Fibroblast of lung (primary cell): ENCODE measurements at places on chromosomes 16 and 17. TPM values are rescaled to one million over a fixed set of nuclear protein-coding genes. Genes with fewer than 3 reads are reported as not detected.

DNA sequence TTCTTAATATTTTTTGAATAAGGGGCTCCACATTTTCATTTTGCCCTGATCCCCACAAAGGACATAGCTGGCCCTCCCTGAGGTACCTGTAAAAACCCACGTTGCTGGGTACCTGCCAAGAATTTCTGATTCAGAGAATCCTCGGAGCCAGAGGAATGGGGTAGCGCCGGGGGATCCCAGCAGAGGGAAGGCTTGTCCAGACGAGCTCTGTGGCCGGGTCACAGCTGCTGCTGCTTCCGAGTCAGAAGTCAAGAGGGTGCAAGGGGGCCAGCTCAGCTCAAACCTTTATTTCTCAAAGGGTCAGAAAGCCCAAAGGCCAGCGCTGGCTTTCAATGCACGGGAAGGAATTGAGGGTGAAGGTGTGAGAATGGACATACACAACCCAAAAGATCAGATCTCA, 68.9 kb upstream of the SDK2 start:
- no peak for DNase-seq

The BCL6B gene
- under 0.01 and 0.50 TPM in 2 replicates for total RNA-seq

DNA sequence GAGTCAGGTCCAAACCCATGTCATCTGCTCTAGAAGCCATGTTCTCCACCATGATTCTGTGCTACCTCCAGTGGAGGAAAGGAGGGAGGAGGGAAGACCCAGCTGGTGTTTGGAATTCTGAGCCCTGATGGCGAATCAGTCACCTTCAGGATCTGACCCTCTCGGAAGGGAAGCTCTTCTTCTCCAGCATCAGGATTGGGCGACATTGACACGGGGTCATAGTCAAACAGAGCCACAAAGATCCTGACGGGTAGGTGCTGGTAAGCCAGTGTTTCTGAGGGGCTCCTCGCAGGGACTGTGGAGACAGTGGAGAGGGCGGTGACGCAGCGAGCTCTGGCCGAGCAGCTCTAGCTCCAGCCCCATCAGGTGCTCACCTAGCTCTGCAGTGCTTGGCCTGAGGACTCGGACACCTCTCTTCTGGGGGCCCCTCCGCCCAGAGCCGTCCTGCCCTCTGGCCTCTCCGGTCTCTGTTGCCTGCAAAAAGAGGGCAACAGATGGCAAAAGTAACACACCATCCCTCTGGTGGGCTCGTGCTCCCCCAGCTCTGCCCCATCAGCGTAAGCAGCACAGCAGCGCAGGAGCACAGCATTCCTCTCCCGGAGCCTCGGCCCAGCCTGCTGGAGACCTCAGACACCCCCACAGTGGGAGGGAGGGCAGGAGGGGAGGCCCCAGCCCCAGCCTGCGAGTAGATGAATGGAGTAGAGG, 21.0 kb downstream of the TSPOAP1 start:
- no peak for DNase-seq

The CDH8 gene
- under 0.01 TPM in 1 of 2 replicates, not detected in the other for total RNA-seq

The USH1G gene
- under 0.01 TPM in 1 of 2 replicates, not detected in the other for total RNA-seq

GRCh38 chr17:81609541-81610311, 27.2 kb downstream of the NPLOC4 start:
- DNase-seq, result no peak

DNA sequence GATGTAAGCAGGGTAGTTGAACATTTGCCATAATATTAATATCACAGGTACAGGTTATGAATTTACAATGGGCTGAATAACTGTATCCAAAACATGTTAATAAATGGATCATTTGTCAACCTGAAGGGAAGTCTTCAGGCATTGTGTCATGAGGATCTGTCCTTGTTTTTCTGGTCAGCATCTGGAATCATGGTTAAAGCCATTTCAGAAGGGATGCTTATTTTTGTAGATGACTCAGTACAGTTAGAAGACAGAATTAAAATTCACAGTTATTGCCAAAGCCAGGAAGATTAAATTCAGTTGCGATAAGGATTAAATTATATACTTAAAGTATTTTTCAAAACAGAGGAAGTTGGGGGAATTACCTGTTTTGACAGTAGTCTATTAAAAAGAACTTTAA, 8.0 kb downstream of the PSMD11 start:
- DNase-seq, result peak; percentile 14

- DNase-seq, result peak; percentile 28
Measured at GRCh38 chr17:80441133-80441578, 26.2 kb downstream of the ENDOV start.
